ENCODE measurements at places on chromosomes 7 and 10. TPM values are rescaled to one million over a fixed set of nuclear protein-coding genes. Genes with fewer than 3 reads are reported as not detected.

The CASTOR2 gene
- 13.3 TPM for total RNA-seq

The TRIL gene
- 5.3 TPM for total RNA-seq

The ADARB2 gene
- total RNA-seq, result not detected

- no peaks in the 10 kb centered on the region for H3K36me3 ChIP-seq
- no peak for DNase-seq
- H3K27me3 ChIP-seq, result no peaks in the 10 kb centered on the region
- no peak overlapping the region for H3K4me3 ChIP-seq
- no peaks in the 10 kb centered on the region for H3K4me1 ChIP-seq
Measured at GRCh38 chr7:55400191-55400590, 35.1 kb downstream of the LANCL2 start.

- no peak overlapping the region for H3K27ac ChIP-seq
- no peaks in the 10 kb centered on the region for H3K4me1 ChIP-seq
- H3K27me3 ChIP-seq, result no peaks in the 10 kb centered on the region
- no peak overlapping the region for H3K4me3 ChIP-seq
- DNase-seq, result no peak
Measured at GRCh38 chr10:81135851-81136250, 598.1 kb downstream of the SH2D4B start.

DNA sequence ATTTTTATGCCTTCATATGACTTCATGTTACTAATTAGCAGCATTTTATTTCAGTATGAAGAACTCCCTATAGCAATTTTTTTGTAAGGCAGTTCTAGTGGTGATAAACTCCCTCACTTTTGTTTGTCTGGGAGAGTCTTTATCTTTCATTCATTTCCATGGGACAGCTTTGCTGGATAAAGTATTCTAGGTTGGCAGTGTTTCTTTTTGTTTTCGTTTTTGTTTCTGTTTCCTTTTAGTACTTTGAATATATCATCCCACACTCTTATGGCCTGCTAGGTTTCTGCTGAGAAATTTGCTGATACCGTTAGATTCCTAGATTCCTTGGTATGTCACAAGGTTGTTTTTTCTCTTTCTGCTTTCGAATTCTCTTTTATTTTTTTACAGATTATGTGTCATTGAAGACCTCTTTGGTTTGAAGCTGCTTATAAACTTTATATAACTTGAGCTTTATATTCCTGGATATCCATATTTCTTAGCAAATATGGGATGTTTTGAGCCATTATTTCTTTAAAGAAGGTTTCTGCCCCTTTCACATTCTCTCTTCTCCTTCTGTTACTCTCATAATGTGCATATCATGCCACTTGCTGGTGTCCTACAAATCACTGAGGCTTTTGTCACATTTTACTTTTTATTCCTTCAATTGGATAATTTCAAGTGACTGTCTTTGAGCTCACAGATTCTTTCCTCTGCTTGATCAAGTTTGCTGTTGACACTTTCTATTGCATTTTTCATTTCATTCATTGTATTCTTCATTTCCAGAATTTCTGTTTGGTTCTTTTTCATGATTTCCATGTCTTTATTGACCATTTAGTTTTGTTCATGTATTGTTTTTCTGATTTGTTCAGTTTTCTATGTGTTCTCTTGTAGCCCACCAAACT lies 28.9 kb upstream of the AHR start:
- H3K27me3 ChIP-seq, result no peaks in the 10 kb centered on the region
- H3K4me3 ChIP-seq, result no peak overlapping the region
- H3K27ac ChIP-seq, result no peak overlapping the region
- H3K36me3 ChIP-seq, result no peaks in the 10 kb centered on the region

DNA sequence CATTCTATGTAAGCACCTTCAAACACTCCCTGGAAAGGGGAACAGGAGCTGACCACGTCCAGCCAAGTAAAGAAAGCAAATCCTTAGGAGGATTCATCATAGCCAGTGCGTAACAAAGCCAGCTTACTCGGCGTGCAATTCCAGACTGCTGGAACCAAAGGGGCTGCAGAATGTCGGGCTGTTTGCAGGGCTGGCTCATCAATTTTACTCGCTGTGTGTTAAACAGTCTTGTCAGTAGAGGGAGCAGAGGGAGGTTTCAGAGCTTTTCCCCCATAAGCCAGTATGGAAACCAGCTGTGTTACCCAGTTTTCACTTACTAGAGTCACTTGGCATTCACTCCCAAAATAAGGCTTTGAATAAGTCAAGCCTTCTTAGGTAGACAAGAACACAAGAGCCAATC lies 127.1 kb downstream of the KMT2E start:
- H3K36me3 ChIP-seq, result no peaks in the 10 kb centered on the region
- H3K27me3 ChIP-seq, result no peaks in the 10 kb centered on the region
- no peak for DNase-seq
- no peak overlapping the region for H3K4me3 ChIP-seq

GRCh38 chr10:71811351-71811750 lies 38.0 kb upstream of the VSIR start:
- DNase-seq, result no peak
- no peaks in the 10 kb centered on the region for H3K36me3 ChIP-seq
- H3K4me3 ChIP-seq, result no peak overlapping the region
- H3K27me3 ChIP-seq, result no peaks in the 10 kb centered on the region

DNA sequence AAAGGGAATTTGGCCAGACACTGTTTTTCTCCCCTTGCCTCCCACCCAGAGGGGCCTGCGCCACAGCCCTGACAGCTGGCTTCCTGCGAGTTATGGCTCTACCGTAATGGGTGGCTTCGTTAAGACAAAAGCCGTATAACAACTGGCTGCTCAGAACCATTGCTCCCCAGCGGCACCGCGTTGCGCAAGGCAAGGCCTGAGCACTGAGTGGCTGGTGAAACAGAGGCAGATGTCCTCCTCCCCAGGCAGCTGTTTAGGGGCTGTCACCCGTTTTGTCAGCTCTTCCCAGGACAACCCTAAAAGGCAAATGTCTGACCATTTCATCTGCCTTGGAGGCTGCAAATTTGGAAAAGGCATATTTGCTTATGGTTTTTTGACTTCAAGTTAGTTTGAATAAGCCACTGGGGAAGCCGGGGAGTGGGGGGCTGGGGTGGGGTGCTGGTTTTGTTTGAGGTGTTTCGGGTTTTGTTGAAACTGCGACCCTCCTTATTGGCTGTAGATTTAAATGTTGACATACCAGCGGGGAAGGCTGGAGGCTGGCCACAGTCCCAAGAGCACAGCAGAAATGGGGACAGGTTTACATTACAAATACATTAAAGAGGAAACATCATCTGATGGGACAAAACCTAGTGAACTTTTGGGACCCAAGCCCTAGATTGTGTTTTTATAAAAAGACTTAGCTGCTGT lies 681 bp upstream of the SPOCK2 start:
- no peak overlapping the region for H3K27ac ChIP-seq
- peaks cover 12% of the 10 kb centered on the region for H3K4me1 ChIP-seq
- H3K4me3 ChIP-seq, result no peak overlapping the region
- no peak for DNase-seq

- H3K27me3 ChIP-seq, result no peaks in the 10 kb centered on the region
- H3K36me3 ChIP-seq, result no peaks in the 10 kb centered on the region
- H3K4me1 ChIP-seq, result peaks cover 9% of the 10 kb centered on the region
- no peak overlapping the region for H3K27ac ChIP-seq
- H3K4me3 ChIP-seq, result no peak overlapping the region
Measured at GRCh38 chr7:101250324-101250723, 5.4 kb upstream of the FIS1 start.
